Activated T-cell treated with anti-CD3 and anti-CD28 coated beads, Interleukin-2, amount 50 U/mL, for 72 hours (primary cell): ENCODE measurements at places on chromosomes 13 and 19.

DNA sequence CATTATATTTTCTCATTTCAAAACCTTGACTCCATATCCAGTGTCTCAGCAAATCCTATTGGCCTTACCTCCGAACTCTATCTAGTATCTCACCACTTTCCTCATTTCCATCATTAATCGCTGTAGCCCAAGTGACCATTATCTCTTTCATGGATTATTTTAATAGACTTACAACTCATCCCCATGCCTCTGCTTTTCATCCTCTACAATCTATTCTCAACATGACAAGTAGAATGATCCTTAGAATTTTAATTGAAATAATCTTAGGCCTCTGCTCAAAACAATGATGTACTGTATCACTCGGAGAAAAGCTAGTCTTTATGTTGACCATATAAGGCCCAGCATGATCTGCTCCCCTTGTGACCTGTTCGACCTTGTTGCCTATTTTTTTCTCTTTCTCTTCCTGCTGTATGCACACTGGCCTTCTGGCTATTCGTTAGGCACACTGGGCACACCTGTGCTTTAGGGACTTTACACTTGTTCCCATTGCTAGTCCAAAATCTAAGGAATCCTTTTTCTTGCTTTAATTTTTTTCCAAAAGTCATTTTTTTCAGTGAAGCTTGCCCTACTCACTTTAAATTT lies 21.4 kb downstream of the DNAJC15 start:
- DNase-seq, result no peak
- peak overlapping the region; percentile 53 for H3K4me3 ChIP-seq
- H3K36me3 ChIP-seq, result peaks cover 1% of the 10 kb centered on the region
- H3K27ac ChIP-seq, result peak overlapping the region; percentile 99

GRCh38 chr13:112241288-112241687 lies 134.9 kb upstream of the SPACA7 start:
- DNase-seq, result no peak
- H3K36me3 ChIP-seq, result no peaks in the 10 kb centered on the region
- H3K4me1 ChIP-seq, result no peaks in the 10 kb centered on the region

DNA sequence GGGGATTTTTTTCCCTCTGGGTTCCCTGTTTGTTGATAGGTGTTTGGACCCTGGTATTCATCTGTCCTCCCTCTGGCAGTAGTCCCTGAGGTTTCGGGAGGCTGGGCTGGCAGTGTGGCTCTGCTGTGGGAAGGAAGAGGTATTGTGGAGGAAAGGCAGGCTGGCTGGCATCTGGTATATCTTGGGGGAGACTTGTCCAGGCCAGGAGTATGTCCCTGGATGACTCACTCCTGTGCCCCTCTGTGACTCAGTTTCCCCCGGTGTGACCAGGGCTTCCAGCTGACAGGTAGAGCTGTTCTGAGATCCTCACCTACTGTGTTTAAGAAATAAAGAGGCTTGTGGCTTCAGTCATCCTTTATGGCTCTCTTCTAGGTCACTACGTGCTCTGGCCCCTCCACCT lies 14.2 kb upstream of the ZNF492 start:
- H3K36me3 ChIP-seq, result peaks cover 10% of the 10 kb centered on the region
- H3K27me3 ChIP-seq, result no peaks in the 10 kb centered on the region
- H3K4me3 ChIP-seq, result no peak overlapping the region
- no peak for DNase-seq
- H3K4me1 ChIP-seq, result no peaks in the 10 kb centered on the region

GRCh38 chr13:73505376-73505890 lies 446.6 kb downstream of the KLF5 start:
- no peaks in the 10 kb centered on the region for H3K4me1 ChIP-seq
- no peaks in the 10 kb centered on the region for H3K27me3 ChIP-seq
- DNase-seq, result no peak
- no peak overlapping the region for H3K27ac ChIP-seq

DNA sequence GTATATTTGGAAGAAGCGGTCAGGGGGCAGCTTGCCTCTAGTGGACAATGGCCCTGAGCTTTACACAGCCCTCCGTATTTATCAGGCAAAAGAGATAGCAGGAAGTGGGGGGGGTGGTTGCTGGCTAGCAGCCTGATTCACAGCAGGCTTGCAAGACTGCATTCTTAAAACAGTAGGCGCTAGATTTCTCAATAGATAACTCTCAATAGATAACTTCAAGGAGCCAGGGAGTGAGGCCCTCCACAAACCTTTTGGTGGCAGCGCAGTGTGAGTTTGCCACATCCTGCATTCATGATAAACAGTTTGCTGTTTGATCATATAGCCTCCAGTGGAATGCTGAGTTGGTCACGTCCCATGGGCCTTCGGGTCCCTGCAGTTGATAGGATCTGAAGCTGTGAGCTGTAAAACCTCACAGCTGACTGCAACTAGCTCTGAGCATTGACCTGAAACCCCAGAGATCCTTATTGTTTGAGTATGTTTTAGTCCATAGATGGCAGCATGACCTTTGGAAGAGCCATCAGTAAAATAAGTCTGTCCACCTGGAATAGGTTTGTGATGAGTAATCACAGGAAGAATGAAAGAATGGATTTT lies 12.2 kb downstream of the FPR3 start:
- DNase-seq, result no peak
- peaks cover 4% of the 10 kb centered on the region for H3K36me3 ChIP-seq
- H3K27ac ChIP-seq, result no peak overlapping the region
- no peak overlapping the region for H3K4me3 ChIP-seq

GRCh38 chr13:87444135-87444534 lies 227.0 kb upstream of the SLITRK5 start:
- H3K27ac ChIP-seq, result no peak overlapping the region
- H3K4me1 ChIP-seq, result no peaks in the 10 kb centered on the region
- no peaks in the 10 kb centered on the region for H3K27me3 ChIP-seq
- H3K36me3 ChIP-seq, result no peaks in the 10 kb centered on the region
- no peak overlapping the region for H3K4me3 ChIP-seq
